Ureter (tissue), 1 donor: ENCODE measurements at places on chromosomes 3 and 15.

GRCh38 chr15:55222588-55222987 is 25.8 kb upstream of the RSL24D1 start:
- DNase-seq: no peak

DNA sequence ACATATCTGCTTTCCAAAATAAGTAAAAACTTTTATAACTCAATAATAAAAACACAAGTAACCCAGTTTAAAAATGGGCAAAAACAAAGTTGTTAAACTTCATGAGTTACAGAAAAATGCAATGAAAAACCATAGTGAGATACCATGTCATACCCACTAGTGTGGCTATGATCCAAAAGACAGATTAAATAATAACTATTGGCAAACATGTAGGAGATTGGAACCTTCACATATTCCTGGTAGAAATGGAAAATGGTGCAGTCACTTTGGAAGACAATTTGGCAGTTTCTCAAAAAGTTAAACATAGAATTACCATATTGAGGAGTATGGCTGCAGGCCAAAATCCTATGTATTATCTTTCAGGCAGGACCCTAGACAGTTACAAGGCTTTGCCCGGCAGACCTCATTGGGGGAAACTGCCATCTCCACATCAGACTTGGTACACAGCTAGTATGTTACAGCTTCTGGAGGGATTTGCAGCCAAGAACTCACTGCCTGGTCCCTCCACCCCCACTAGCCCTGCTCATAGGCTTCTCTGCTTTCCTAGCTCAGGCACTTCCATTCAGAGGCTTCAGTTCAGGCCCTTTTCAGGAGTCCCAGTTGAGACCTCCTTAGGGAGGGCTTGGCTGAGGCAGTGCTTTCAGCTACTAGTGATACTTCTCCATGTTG is 147.8 kb downstream of the NEK10 start:
- DNase-seq: no peak

DNA sequence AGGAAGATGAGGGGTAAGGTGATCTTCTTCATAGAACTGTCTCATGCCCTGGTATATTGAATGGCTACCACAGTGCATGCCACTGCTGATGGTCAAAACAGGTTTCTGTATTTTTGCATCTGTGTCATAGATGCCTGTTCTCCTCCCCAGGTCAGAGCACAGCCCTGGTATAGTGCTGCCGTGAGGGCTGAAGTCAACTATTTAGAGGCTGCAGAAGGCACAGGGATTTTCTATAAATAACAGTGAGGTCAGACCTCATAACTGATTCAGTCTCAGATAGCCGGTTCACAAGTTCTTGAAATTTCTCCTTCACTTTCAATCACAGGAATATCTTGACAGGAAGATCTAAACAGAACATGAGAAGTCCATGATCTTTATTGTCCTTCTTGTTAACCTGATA is 99.2 kb upstream of the NUDT16 start:
- DNase-seq: no peak

DNA sequence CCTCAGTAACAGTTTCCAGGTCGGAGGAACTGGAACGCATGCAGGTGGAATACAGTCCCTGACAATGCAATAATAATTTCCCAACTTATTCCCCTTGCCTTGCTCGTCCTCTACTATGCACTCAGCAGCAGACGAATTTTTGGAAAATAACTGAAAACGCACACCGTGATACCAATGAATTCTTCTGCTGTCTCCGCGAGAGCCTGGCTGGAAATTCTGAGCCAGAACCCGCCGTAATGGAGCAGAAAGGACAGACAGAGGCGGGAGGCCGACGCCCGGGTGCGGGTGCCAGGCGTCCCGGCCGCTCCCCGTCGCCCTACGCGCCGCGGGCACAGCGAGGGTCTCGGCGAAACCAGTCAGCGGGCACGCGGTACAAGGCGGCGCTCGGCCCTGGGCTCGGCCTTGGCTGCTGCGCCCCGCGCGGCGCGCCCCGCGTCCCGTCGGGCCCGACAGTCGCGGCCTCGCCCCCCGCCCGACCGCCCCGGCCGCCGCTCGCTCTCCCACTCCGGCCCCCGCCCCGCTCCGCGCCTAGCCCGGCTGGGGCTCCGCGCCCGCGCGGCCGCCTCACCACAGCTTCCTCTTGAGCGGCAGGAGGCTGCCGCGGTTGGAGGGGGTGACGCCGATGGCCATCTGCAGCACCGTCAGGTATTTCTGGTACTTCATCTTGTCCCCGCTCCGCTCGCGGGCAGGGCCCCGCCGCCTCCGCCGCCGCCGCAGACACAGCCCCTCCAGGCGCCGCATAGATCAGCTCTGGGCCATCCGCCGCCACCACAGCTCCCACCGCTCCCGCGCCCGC is 114.5 kb upstream of the GOLGA8J start:
- DNase-seq: no peak

- no peak for DNase-seq
Measured at GRCh38 chr15:63530752-63531299, 26.4 kb downstream of the USP3 start.

DNA sequence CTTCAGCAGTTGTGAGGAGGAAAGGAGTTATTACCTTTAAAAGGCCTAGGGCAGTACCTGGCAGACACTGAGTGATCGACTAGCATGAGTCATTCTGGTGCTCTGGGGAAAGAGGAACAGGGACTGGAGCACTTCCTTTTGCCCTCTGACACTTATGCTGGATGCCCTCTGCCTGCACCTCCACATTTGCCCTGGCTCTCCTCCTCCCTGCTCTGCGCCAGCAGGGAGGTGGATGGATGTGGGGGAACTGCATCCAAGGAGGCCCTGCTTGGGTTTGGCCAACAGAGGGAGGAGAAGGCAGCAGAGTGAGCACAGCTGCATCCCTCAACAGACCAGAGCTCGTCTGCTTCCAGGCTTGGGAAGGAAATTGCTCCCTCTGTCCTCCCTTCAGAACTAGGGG is 75.0 kb downstream of the SEMA5B start:
- no peak for DNase-seq

GRCh38 chr3:114615523-114616085 is 321.8 kb downstream of the TIGIT start:
- no peak for DNase-seq

DNA sequence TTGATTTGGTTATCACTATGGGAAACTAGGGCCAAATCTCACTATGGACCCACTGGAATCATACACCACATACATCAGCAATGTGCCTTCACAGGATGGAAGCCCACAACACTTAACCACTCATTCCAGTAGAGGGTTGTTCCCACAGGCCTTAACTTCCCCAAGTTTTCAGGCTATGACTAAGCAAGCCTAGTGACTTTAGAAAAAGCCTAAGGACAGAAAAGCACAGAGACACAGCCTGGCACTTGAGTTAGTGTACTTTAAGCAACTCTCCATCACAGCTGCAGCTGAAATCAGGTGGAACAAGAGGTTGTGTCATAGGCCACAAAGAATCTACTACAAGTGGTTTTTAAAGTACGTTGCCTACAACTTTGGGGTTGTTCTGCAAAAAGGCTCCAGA is 128.7 kb downstream of the LRRN1 start:
- DNase-seq: no peak

GRCh38 chr15:58518626-58519025 is 86.8 kb downstream of the LIPC start:
- no peak for DNase-seq

- no peak for DNase-seq
Measured at GRCh38 chr3:45611628-45612081, 17.1 kb downstream of the LIMD1 start.

- DNase-seq: no peak
Measured at GRCh38 chr3:98705694-98706093, 57.4 kb upstream of the ST3GAL6 start.

GRCh38 chr15:73052653-73053397 is 562 bp downstream of the NEO1 start:
- peak; percentile 55 for DNase-seq

GRCh38 chr15:62612771-62613170 is 429.8 kb upstream of the TPM1 start:
- no peak for DNase-seq

DNA sequence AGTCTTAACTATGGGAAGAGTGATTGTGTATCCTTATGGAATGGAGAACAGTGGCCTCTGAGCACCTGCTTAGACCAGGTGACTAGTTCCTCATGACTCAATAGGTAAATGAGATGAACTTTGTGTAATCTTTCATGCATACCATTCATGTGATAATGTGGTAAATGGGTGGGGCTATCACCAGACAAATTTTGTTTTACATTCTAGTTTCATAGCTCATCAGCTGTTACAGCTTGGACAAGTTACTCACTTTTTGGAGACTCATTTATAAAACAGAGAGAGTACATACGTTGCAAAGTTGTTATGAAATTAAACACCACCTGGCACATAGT is 103.7 kb upstream of the TGFBR2 start:
- DNase-seq: no peak

DNA sequence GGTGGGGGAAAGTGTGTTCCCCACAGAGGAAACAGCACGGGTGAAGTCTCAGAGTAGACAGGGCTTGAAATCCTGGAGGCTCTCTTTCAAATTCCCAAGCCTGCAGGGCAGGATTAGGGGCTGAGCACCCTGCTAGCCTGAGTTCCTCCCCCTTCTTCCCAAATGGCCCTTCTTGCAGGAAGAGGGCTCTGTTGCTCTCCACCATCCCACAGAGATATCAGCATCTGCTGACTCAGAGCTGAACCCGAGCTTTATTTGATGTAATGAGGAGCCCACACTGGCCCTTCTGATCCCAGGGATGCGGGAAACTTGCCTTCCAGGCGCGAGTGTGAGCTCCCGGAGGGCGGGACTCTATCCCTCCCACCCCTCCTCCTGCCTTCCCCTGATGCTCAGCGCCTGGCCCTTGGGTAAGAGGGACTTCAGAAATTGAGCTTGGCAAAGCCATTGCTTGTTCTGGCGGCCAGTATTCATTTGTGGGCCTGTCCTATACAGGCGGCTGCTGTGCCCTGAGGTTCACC is 1.4 kb upstream of the STRA6 start:
- DNase-seq: peak; percentile 67

- DNase-seq: no peak
Measured at GRCh38 chr3:80050826-80051601, 283.2 kb upstream of the ROBO1 start.

DNA sequence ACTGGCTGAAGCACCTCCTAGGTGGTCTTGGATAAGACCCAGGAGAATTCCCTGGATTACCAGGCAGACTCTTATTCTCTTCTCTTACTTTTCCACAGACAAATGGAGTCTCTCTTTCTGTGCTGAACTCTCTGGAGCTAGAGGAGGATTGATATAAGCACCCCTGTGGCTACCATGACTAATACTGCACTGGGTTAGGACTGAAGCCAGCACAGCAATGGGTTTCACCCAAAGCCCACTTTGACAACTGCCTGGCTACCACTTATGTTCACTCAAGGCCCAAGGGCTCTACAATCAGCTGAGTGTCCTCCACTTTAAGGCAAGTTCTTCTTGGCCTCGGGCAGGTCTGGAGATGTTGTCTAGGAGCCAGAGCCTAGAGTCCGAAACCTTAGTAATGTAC is 225.5 kb downstream of the DIPK2A start:
- no peak for DNase-seq

GRCh38 chr3:177610262-177610661 is 413.0 kb upstream of the TBL1XR1 start:
- DNase-seq: no peak

GRCh38 chr15:63600001-63600615 is 2.9 kb downstream of the FBXL22 start:
- no peak for DNase-seq

DNA sequence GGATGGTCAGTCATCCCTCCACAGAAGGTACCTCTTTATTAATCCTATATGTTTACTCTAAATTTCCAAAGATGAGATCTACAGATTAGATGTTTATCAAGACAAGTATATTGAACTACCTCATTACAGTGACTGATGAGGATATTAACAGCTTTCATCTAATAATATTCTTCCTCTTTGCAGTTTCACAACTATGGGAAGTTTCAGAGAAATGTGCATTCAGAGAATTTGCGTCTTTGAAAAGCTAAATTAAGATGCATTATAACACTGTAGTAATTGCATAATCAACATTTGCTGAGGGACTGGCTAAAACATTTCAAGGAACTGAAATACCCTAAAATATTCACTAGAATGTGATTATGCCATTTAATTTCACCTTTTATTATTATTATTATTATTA is 46.7 kb downstream of the MCF2L2 start:
- no peak for DNase-seq

DNA sequence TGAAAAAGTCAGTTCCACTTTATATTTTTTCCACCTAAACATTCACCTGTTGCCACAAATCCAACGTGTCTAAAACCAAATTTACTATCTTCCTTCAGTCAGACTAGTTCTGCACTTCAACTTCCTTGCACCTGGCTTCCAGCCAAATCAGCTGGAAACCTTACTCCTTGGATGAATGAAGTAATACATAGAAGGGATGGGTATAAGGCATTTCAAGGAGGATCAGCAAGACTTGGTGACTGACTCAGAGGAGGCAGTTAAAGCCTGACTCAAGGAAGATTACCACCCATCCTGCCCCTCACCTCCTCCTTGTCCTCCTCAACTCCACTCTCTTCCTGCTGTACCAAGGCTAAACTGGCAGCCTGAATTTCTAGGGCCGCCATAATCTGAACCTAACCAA is 37.1 kb downstream of the QTRT2 start:
- peak; percentile 45 for DNase-seq

GRCh38 chr3:106635271-106635670 is 742.0 kb upstream of the CCDC54 start:
- no peak for DNase-seq

- DNase-seq: no peak
Measured at GRCh38 chr3:107124885-107125284, 252.4 kb upstream of the CCDC54 start.

DNA sequence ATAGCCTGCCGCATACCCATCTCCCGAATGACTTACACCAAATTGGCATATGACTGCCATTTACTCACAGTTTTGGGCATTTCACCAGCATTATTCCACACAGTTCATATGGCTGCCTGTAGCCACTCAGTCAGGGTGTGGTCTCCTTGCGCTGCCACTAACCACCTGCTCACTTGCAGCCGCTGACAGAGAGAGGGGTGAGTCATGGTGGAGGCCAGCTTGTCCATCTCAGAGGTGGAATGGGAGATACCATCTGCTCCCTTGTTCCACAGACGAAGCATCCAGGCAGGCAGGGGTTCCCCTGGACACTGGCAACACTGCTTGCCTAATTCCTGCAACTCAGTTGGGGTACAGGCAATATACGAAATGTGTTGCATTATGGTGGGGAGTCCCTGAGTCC is 15.6 kb downstream of the CCRL2 start:
- DNase-seq: no peak

GRCh38 chr3:44468572-44469520 is 8.6 kb downstream of the ZNF445 start:
- no peak for DNase-seq

GRCh38 chr3:196050597-196050996 is 31.3 kb downstream of the TFRC start:
- no peak for DNase-seq

GRCh38 chr3:175343946-175344345 is 484.8 kb downstream of the NAALADL2 start:
- no peak for DNase-seq
